ENCODE measurements at places on chromosomes 11 and 22.

- no peak for DNase-seq
These were observed 630.4 kb downstream of the OPCML start for GRCh38 chr11:132901638-132902471.

- DNase-seq: no peak
These were observed 13.7 kb downstream of the PPM1F start for GRCh38 chr22:21938906-21939305.

DNA sequence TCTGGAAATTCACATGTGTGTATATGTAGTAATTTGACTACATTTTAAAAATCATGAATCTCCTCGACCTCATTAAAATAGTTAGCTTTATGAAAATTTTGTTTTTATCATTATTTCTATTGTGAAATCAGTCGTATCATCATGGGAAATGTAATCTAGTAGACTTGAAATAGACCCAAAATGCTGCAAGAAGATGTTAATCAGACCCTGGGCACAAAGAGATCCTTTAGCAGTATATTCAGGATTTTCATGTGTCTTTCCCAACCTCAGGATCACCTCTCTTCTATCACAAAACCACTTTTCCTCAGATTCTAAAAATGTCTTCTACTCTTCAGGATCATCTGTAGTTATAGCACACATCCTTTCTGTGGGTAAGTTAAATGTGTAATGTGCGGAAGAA is 74.9 kb upstream of the ADSL start:
- DNase-seq: no peak

DNA sequence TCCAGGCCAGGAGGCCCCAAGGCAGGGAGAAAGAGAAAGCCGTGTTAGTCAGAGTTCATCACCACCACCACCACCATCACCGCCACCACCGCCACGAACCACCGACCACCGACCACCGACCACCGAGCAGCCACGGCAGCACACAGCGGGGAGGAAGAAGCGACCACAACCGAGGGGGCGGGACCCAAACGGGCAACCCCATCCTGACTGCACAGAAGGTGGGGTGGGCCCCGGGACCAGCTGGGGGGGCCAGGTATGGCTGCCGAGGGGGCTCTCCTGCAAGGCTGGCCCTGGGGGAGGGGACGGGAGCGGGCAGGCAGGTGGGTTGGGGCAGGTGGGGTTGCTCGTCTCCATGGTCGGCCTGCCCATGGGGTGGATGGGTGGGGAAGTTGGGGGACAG is 34.2 kb downstream of the SYT7 start:
- no peak for DNase-seq

DNA sequence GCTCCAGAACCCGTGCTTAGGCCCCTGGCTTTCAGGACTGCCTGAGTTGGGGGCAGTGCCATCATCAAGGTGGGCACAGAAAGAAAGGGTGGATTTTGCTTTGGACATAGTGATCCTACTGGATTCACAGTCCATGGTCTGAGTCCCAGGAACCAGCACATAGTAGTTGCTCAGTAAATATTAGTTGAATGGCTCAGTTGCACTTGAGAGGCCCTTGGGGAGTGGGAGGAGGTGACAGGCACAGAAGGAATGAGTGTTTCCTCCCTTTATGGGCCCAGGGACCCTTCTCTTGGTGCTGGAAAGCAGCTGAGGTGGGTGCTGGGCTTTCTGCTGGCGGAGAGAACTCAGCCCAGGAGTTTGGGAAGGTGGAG is 16.6 kb downstream of the ARHGEF17 start:
- DNase-seq: no peak

DNA sequence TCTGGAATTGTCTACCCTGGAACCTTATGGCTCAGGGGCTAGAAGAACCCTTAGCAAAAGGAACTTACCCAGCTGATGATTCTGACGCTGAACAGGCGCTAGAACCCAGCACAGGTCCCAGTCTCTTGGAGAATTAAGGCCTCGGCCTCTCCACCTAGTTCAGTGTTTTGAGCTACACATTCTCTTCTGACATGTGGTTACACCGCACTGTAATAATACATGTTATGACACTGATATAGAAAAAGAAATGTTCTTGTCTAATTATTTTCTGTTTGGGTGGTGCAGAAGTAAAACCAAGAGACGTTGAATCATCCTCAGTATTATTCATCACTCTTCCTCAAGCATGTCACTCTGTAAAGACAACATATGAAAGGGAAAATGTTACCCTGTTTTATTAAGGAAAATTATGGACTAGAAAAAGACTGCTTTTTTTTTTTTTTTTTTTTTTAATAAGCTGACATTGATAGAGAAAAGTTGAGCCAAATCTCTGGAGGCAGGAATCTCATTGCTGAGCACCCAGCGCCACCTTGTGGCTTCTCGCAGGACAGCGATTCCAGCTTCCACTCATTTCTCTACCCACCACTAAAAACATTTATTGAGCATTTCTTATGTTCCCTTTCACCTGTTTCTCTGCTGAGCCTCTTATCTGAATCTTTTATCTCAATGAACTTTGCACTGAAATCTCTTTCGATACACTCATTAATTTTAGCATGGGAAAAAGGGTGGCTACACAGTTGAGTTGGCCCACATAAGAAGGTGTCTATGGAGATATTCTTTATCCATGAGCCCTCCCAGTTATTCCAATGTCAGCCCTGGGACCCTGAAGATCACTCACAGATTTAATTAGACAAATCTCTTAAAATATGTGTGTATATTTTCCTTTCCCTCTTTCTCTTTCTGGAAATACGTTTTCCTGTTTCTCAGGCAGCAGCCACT is 12.6 kb upstream of the APLNR start:
- DNase-seq: peak; percentile 55
